ENCODE measurements at places on chromosomes 16 and 17.

DNA sequence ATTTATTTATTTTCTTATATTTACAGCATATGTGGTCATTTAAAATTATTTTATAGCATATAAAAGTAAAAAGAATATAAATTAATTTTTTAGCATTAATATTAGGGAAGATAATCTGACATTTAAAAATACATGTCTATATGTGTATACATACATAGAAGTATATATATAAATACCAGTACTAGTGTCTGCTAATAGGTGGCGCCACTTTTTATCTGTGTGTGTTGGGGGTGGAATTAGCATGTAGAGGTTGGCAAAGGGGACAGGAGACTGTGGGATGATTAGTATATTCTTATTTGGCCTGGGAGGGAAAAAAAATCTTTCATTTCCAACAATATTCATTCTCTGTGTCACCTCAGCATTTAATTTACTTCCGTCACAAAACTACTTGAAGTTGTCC, 359.1 kb downstream of the WWOX start:
- no peak for DNase-seq

- DNase-seq = no peak
Measured at GRCh38 chr16:560204-560700, at the start of gene PRR35. PRR35 (plus strand) TSS chr16:560394; CDS start chr16:563295, 2,901 bp downstream.

GRCh38 chr17:57747221-57748017, 2.3 kb upstream of the CCDC182 start:
- DNase-seq = no peak

DNA sequence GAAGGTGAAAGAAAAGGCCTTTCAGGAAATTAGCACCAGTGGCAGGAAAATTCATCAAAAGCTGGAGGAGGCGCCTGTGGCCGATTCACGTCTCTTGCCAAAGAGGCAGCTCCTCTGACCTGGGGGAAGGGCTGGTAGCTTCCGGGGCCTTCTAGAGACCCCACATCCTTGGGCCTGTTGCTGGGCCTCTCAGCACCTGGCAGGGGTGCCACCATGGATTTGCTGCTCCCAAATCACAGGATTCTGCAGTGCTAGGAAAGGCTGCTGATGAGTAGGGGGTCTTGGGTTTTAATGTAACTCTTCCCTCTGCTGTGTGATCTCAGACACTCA, 11.6 kb upstream of the CBFB start:
- DNase-seq = no peak

GRCh38 chr16:84982434-84982833, 28.9 kb downstream of the ZDHHC7 start:
- DNase-seq = no peak

DNA sequence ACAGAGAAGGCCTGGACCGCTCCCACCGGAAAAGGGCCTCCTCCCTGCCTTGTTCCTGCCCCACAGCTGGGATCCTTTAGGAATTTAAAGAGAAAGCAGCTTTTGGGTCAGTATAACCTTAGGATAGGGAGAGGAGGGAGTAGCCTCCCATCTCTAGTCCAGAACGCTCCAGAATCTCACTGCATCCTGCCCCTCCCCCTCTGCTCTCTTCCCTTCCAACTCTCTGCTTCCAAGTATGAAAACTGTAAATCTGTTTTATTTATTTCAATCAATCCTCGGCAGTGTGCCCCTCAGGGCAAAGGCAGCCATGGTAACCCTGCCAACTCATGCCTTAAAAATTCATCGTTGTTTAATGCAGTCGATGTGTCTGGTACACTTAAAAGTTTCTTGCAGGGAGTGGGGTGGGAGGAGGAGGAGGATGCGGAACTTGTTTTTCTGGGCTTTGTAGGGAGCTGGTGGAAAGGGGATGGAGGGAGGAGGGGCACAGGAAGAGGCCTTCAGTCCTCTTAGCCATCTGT, 21.2 kb upstream of the MTSS2 start:
- DNase-seq = peak; percentile 42

DNA sequence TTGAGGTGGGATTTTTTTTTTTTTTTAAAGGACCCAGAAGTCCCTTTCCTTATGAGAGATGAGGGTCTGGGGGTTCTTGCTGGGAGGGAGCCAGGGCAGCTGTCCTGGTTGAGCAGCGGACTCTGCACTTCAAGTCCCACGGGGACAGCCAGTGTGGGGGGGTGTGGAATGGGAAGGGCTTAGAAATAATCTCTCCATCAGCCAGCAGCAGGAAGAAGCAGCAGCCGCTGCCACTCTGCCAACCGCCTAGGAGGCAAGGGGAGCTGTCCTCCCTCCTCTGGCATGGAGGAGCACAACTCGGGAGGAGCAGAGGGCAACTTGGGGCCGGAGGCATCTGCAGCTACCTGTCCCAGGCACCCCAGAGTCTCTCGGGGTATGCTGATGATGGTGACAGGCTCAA, at the start of gene KCNG4:
Gene KCNG4 (minus strand): TSS at position 104 of the 400 bp plus-strand sequence. CDS start 2,527 bp downstream, outside the sequence.
- no peak for DNase-seq

Measured in GOT3 (cell line).